ENCODE measurements at places on chromosomes 3 and 15. TPM values are rescaled to one million over a fixed set of nuclear protein-coding genes. Genes with fewer than 3 reads are reported as not detected.

The ST3GAL6 gene
- total RNA-seq, result 41.8 TPM

The CCR3 gene
- not detected for total RNA-seq

- no peak for DNase-seq
Observed at GRCh38 chr3:128603811-128604775, 46.5 kb downstream of the RPN1 start.

- DNase-seq, result no peak
Observed at GRCh38 chr3:108744762-108745161, 12.4 kb downstream of the RETNLB start.

- no peak for DNase-seq
Observed at GRCh38 chr3:126955004-126955790, 27.7 kb upstream of the PLXNA1 start.

DNA sequence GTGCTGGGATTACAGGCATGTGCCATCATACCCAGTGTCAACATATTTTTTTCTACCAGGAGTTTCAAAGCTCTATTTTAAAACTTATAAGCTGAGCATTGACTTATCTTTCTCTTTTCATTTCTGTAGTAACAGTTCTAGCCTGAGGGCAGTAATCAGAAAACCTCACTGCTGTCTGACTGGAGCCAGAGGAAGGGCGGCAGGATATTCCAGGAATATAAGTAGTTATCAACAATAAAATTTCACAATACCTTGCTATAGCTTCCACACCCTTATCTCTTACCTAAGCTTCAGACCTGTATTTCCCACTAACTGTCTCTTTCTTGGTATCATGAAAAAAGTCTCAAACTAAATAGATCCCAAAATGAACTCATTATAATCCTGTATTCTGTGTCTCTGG lies 5.1 kb upstream of the NEDD4 start:
- DNase-seq, result no peak

GRCh38 chr15:27017168-27017809 lies 46.3 kb downstream of the GABRG3 start:
- peak; percentile 58 for DNase-seq

DNA sequence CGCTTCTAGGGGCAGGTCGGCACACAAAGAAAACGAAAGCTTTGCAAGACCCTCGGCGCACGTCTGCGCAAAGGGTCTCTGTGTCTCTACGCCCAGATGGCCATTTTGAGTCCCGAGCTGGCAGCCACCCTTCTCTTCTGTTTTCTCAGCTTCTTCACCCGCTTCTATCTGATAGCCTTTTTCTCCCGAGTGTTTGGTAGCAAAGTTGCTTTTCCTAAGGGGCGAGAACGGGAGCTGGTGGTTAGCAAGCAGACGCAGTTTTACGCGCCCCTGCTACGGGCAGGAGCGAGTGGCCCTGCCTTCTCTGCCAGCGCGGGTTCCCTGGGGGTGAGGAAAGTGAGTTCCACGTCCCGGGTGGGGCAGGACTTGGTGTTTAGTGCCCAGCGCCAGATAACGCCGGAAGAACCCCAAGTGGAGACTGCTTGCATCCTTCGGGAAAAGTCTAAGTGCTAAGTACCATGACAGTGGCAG lies 2.9 kb upstream of the MKRN2 start:
- DNase-seq, result no peak

DNA sequence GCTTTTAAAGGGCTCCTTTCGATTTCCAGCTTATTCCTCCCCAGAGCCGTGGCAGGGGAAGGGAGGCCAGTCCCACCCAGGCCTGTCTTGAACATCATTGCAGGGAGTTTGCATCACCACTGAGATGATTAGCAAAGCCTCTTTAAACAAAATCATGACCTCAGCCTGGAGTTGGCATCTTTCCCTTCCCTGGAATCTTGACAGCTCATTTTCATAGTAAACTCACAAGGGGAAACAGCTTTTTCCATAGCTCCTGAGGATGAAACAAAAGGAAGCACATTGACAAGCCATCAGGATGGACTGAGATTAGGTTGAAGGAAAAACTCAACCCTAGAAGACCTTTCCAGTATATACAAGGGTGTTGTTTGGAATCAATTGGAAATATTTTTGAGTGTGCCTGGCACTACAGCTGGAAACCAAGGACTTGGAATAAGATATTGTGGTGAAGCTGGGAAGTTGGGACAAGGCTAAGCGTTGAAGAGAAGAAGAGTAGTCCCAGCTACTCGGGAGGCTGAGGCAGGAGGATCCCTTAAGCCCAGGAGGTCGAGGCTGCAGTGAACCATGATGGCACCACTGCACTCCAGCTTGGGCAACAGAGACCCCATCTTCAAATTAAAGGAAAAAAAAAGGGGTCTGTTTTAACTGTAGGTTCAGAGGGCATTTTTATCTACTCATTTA lies 3.1 kb upstream of the LARP6 start:
- DNase-seq, result peak; percentile 62
